ENCODE measurements at places on chromosomes 1 and 21.

GRCh38 chr1:11761988-11762406 lies at the start of gene C1orf167:
Gene C1orf167 (plus strand): TSS chr1:11762193. CDS start chr1:11764401, 2,208 bp downstream.
- peak; percentile 29 for DNase-seq

GRCh38 chr1:214213136-214213535 lies 67.8 kb upstream of the SMYD2 start:
- no peak for DNase-seq

- peak; percentile 42 for DNase-seq
These were observed 7.1 kb upstream of the TMEM61 start for GRCh38 chr1:54973205-54973921.

DNA sequence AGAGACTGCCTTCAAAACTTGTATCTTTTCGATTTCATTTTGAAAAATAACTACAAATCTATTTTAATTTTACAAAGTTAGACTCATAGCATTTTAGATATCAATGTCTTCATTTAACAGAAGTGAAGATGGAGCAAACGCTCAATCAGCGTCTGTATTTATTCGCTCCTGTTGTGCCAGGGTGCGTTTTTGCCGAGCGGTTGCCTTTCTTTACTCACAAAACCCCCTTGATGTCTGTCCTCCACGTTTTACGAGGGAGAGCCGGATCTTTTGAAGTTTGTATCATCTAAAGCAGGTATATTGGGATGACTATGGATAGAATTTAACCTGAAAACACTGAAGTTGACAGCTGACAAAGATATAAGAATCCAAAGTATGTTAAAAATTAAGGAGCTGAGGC lies 44.6 kb downstream of the MRPL39 start:
- no peak for DNase-seq

- DNase-seq, result no peak
These were observed 35.0 kb downstream of the ATP5PO start for GRCh38 chr21:33880626-33881025.

DNA sequence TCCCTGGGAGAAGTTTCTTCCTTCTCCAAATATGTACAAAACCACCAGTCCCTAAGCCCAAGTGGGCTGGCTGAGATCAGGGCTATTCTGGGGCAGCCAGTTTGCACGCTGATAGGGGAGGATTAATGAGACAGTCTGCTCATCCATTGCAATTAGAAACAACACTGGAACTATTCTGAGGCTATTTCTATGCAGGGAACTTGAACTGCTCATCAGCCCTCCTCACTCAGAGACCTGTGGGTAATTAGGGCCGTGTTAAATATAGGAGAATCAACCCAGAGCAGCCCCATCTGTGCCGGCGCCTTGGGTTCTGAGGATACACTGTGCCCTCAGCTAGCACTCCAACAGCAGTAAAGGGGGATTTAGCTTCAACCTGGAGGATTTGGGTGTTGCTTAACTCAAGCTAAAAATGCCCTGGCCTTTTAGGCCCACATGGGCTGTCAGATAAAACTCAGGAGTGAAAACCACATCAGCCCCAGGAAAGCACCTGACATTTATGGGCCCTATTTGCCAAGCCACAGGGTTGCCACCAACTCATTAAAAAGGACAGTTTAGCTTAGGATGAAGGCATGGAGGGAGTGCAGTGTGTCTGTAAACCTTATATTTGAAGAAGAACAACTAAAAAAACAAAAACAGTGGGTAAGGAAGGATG lies 53.9 kb downstream of the DUSP10 start:
- no peak for DNase-seq

DNA sequence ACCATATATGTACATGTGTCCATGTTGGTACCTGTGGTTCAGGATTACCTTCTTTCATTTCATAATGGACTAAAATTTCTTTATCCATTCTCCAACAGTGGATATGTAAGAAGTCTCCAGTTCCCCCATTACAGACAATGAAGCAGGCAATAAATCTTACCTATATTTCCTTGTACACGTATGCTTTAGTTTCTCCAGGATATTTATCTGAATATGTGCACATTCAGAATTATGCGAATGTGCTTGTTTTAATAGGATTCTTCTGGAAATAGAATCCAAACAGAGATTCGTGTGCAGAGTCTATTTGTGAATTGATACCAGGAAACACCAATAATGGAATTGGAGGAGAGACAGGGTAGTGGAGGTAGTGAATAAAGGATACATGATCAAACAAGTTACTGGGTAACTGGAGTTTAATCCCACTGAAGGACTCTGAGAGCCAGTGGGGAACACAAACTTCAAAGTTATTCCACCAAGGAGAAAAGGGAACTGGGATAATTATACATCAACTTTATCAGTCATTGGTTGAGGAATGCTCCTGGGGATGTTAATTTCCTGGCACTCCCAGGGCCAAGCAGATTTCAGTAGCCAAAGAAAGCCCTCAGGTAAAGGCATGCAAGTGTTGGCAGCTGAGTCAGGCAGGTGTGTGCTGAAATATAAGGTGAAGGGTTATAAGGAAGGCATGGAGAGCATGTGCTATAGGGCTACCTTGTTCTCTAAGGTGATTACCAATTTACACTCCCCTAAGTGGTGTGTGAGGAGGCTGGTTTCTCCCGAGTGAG lies 374.9 kb upstream of the PBX1 start:
- no peak for DNase-seq

DNA sequence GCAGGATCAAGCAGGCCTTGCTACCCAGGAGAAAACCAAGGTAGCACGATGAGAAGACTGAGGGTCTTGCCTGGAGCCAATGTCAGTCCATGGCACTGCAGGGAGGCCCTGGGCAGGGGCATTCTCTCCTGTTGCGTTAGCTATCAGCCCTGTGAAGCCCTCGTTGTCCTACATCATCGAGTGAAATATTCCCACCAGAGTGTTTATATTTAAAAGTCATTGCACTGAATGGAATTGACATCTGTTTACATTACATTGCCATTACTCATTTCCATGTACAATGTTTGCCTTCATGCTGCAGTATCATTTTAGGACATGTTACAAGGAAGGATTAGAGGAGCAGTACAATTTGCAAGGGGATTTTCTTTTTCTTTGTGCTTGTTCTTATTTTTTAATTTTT lies 243.9 kb downstream of the KAZN start:
- DNase-seq, result no peak

GRCh38 chr1:97778718-97779117 lies 142.1 kb downstream of the DPYD start:
- no peak for DNase-seq

DNA sequence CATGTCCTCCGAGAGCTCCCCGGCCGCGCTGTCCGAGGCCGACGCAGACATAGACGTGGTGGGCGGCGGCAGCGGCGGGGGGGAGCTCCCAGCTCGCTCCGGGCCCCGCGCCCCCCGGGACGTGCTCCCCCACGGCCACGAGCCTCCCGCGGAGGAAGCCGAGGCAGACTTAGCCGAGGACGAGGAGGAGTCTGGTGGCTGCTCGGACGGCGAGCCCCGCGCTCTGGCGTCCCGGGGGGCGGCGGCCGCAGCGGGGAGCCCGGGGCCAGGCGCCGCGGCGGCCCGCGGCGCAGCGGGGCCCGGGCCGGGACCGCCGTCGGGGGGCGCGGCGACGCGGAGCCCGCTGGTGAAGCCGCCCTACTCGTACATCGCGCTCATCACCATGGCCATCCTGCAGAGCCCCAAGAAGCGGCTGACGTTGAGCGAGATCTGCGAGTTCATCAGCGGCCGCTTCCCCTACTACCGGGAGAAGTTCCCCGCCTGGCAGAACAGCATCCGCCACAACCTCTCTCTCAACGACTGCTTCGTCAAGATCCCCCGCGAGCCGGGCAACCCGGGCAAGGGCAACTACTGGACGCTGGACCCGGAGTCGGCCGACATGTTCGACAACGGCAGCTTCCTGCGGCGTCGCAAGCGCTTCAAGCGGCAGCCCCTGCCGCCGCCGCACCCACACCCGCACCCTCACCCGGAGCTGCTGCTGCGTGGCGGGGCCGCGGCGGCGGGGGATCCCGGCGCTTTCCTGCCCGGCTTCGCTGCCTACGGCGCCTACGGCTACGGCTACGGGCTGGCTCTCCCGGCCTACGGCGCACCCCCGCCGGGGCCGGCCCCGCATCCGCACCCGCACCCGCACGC lies 547 bp downstream of the FOXD2 start:
- no peak for DNase-seq

- DNase-seq, result no peak
These were observed 48.6 kb upstream of the COL11A1 start for GRCh38 chr1:103156966-103157365.

DNA sequence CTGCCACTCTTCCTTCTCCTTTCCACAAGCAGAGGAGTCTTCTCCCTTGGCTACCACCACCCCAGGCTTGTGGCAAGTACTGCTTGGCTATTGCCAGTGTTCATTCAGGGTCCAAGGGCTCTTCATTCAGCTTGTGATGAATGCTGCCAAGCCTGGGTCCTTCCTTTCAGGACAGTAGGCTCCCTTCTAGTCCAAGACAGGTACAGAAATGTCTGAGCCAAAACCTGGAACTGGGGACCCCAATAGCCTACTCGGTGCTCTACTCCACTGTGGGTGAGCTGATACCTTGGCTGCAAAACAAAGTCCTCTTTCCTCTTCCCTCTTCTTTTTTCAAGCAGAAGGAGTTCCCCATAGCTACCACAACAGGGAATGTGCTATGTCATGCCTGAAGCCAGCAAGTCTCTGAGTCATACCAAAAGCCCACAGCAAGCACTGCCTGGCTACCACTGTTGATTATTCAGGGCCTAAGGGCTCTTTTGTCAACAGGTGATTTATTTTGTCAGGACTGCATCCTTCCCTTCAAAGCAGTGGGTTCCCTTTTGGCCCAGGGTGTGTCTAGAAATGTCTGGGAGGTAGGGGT lies 268.9 kb downstream of the HHAT start:
- no peak for DNase-seq

GRCh38 chr21:25567472-25567871 lies 39.8 kb downstream of the MRPL39 start:
- no peak for DNase-seq

DNA sequence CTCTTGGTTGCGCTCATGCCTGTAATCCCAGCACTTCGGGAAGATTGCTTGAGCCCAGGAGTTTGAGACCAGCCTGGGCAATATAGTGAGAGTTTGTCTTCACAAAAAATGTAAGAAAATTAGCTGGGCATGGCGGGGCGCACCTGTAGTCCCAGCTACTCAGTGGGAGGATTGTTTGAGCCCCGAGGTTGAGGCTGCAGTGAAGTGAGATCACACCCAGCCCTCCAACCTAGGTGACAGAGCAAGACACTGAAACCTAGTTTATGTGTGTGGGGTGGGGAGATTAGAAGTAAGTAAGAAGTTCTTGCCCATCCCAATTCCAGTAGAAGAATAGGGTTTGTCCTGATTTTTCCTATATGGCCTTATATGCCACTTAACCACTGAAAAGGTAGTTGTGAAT lies 2.0 kb downstream of the RPL5 start:
- DNase-seq, result no peak

GRCh38 chr1:235893840-235894239 lies 27.1 kb upstream of the LYST start:
- DNase-seq, result no peak

DNA sequence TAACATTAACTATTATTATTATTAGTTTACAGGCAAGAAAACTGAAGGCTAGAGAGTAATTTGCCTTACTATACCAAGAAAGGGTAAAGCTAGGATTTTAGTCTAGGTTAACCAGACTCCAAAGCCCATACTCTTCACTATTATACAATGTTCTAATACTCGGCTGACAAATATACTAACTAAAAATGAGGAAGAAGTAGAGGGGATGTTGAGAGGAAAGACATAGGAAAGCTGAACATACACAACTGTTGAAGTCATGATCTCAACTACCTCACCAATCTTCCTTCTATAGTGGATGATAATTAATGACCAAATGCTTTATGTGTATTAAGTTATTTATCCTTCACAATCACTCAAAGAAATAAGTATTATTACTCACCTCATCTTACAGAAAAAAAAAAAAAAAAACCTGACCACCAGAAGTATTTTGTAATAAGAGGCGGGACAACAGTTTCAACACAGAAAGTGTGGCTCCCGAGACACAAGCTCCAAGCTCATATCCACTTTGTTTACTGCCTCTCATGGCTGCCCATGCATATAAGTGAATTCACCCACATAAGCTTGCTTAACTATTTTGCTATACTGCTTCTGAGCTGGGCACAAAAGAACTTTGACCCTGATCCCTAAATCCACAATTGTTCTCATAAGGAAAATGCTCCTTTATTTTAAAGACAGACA lies 78.0 kb downstream of the USP1 start:
- DNase-seq, result no peak

- no peak for DNase-seq
These were observed 16.8 kb downstream of the ATP8B2 start for GRCh38 chr1:154342132-154342531.

DNA sequence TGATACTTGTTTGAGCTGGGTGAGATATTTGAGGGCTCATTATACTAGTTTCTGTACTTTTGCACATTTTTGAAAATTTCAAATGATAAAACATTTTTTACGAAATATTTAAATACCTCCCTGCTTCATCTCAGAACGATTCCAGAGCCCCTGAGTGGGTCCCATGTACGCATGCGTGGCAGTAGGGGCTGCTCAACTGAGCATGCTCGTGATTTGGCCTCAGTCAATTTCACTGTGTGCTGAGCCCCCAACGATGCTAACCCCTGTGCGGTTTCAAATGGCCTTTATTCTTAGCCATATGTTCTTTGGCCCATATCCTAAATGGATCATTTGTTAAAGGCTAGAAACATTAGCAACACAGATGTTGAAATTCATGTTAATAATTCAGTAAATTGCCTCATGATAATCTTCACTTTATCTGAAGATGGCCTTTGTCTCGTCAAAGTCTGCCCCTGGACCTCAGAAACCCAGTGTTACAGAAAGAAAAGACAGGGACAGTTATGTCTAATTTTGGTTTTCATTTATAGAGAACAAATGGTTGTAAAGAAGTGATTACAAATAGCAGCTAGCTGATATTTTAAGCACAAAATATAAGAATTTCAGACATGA lies 108.2 kb downstream of the MRPS6 start:
- DNase-seq, result peak; percentile 69

DNA sequence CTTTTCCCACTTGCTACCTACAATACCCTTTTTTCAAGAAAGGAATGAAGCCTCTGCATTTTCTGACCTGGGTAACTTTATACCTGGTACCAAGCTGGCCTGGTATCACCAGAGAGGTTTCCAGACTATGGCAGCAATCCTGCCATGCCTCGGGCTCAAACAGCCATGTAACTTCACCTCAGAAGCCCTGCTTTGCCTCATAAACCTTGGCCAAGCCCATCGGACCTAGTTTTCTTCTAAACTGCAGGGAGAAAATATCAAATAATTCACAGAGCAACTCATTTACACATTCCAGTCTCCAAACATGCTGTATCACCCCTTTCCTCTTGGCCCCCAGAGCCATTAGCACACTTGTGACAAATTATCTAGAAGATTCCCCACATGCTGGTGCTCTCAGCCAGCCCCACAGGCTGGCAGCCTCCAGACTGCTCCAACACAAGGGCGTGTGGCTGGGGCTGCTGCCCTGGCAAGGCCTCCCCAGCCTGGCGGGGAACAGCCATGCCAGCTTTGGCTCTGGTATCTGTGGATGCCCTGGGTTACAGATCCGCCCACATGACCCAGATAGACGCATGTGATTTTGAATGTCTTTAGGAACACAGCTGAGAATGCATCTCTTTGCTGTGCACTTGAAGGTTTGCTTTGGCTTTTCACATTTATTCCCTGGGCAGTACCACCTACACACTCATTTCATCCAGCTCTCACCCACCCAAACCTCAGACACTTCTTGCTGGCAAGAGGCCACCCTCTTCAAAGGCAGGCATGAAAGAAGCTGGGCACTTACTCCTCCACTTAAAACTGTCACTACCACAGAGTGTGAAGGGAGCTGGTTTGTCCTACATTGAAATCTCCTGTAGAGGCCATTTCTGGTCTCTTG lies 70.0 kb upstream of the BCAR3 start:
- no peak for DNase-seq
